ENCODE measurements at places on chromosomes 3 and 15. TPM values are rescaled to one million over a fixed set of nuclear protein-coding genes. Genes with fewer than 3 reads are reported as not detected.

The MELTF gene
- 1.8 TPM for polyA plus RNA-seq

The RARB gene
- polyA plus RNA-seq = 10.1 TPM

The SENP8 gene
- polyA plus RNA-seq = 3.1 TPM

The CAMP gene
- not detected for polyA plus RNA-seq

The TRPC1 gene
- 9.4 TPM for polyA plus RNA-seq

The GOLGA8Q gene
- polyA plus RNA-seq = 0.50 TPM

The C2CD4A gene
- not detected for polyA plus RNA-seq

The RNF7 gene
- polyA plus RNA-seq = 74.4 TPM

The ANKUB1 gene
- not detected for polyA plus RNA-seq

Data from BJ (cell line).